Bone marrow (tissue), 2 donors: ENCODE measurements at places on chromosomes 7 and 10.

GRCh38 chr7:4730971-4731370 lies 44.5 kb upstream of the AP5Z1 start:
- no peak for DNase-seq

DNA sequence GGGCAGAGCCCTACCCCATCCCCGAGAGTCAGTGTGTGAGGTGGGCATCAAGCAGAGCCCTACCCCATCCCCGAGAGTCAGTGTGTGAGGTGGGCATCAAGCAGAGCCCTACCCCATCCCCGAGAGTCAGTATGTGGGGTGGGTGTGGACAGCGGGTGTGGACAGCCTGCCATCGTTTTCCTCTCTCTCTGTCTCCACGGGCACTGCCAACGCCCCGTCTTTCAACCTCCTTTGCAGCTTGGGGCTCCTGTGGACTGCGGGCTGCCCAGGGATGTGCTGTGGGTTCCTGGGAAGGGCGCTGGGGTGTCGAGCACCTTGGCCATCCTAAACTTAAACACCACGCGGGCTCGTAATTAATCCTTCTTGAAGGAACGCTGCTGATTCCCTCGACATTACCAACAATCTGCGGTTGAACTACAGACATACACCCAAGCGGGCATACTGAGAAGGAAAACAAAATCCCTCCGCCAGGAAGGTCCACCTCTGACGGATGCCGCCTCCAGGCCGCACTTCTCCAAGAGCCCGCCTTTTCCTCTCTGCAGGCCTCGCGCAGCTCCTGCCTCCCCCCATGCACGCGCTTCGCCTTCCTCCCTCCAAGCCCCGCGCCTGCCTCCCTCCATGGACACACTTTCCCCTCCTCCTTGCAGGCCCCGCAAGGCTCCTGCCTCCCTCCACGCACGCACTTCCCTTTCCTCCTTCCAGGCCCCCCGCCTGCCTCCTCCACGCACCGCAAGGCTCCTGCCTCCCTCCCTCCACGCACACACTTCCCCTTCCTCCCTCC lies 65.1 kb downstream of the ADARB2 start:
- DNase-seq = no peak

DNA sequence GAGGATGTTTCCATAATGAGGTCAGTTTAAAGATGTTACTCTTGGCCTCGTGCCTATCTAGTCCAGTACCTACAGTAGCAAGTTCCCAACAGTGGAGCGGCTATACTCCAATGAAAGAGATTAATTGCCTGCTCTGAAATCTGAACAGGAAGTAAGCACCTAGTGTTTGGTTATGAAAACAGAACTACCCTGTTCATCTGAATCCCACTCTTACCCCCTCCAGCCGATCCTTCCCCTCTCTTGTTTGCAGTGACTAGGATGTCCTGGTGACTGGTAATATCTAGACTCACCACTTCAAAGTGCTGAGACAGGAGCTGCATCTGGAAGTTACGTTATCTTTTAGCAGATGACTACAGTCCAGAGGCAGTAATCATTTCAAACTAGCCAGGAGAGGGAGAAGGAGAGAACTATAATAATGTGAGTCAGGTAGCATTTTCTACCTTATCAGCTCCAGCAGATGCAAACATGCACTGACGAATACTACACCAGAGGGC lies 666.7 kb upstream of the NRP1 start:
- no peak for DNase-seq

- DNase-seq = no peak
Observed at GRCh38 chr10:20302033-20302432, 485.8 kb downstream of the PLXDC2 start.
